B cell (primary cell): ENCODE measurements at places on chromosomes 2 and 18.

DNA sequence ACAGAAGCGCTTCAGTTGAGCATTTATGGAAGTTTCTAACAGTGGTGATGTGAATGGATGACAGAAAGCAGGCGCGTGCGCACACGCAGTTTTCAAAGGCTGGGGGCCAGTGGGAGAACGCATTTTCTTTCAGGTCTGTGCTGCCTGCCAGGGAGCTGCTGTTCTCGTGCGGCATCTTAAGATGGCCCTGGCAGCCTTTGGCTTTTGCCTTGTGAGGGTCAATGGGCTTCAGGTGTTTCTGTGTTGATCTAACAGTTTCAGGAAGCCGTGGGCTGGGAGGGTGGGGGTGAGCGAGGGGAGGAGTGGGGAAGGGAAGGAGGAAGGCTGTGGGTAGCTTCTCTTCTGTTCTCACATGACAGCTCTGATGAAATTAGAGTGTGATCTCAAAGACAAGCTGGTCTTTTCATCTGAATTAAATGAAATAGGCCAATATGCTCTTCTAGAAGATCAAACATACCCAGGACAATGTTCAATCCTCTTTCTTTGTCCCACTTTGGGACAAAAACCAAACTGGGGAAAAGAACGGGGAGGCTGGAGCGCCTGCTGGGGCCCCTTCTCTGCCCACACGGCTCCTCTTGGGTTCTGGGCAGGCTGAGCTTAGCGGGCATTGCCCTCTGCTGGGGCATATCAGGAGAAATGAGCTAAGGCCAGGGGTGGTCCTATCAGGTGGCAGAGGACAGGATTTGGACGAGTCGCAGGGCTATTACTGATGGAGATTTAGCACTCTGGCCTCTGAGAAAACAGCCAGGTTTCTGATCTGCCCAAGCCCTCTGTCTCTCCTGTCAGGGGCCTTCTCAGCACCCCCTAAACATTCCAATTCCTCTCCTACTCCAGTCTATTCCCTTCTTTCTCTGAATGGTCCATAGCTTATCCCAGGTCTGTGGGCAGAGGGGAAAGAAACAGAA lies 126.2 kb upstream of the LGALSL start:
- H3K4me1 ChIP-seq, result peaks cover 26% of the 10 kb centered on the region
- no peak overlapping the region for H3K4me3 ChIP-seq

DNA sequence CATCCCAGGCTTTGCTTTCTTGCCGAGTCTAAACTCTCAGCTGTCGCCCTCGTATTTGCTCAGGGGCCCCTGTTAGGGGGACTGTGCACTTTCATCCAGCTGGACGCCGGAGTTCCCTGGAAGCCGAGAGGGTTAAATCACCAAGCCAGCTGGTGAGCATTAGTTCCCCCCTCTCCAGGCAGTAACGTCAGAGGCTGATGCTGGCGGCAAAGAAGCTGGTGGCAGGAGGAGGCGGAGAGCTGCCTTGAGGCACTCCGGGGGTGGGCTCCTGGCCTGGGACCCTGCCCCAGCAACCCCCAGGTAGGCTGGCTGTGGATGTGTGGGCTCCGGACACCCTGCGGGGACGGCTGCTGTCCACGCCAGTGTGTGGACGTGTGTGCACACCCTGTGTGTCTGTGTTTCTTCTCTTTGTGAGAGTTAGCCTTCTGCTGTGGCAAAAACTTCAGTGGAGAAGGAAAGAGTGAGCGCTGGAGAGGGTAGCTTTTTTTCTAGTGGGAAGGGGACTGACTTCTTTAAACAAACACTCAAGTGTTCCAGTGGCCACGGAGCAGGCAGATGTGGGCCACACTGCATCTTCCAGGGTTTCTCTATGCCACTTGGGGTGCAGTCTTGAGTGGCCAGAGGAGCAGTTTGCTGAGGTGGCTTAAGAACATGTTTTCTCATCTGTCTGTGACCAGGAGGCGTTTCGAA lies 84.7 kb downstream of the GLI2 start:
- H3K4me3 ChIP-seq, result no peak overlapping the region
- no peaks in the 10 kb centered on the region for H3K4me1 ChIP-seq
- DNase-seq, result no peak

DNA sequence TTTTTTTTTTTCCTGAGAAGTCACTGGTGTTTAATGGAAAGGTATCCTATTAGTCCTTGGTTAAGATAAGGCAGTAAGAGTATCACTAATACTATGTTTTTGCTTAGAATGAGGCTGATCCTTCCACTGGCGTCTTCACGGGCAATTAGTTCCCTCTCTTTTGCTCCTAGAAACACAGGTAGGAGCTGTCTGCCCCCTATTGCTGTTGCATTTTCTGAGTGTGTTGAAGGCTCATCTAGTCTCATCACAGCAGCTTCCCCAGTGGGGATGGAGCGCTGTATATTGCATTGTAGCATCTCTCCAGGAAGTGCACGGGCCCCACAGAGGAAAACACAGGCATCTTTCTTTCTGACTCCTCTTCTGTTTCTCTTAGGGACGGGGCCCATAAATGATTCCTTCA lies 145.0 kb downstream of the NAPG start:
- no peak overlapping the region for H3K4me3 ChIP-seq
- no peak for DNase-seq
- no peaks in the 10 kb centered on the region for H3K4me1 ChIP-seq
- H3K36me3 ChIP-seq, result no peaks in the 10 kb centered on the region

- no peaks in the 10 kb centered on the region for H3K36me3 ChIP-seq
- H3K4me3 ChIP-seq, result no peak overlapping the region
Observed at GRCh38 chr2:214481204-214481603, 70.3 kb downstream of the VWC2L start.

DNA sequence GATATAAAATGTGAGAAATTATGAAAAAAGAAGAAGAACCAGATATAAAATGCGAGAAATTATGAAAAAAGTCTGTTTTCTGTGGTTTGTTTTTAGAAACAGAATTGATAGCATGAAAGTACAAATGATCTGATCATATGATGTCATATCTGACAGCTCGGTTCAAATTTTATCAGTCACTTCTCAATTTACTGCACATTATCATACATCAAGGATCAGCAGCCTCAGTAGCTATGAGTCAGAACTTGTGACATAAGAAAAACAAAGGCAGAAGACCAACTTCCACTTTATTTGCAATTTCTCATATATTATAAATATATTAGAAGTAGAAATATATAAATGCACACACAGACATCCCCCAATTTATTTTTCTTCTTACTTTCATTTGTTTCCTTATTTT lies 634.0 kb downstream of the LRP1B start:
- no peaks in the 10 kb centered on the region for H3K27me3 ChIP-seq
- H3K27ac ChIP-seq, result no peak overlapping the region
- no peak overlapping the region for H3K4me3 ChIP-seq
- H3K36me3 ChIP-seq, result no peaks in the 10 kb centered on the region
- peaks cover 5% of the 10 kb centered on the region for H3K4me1 ChIP-seq

DNA sequence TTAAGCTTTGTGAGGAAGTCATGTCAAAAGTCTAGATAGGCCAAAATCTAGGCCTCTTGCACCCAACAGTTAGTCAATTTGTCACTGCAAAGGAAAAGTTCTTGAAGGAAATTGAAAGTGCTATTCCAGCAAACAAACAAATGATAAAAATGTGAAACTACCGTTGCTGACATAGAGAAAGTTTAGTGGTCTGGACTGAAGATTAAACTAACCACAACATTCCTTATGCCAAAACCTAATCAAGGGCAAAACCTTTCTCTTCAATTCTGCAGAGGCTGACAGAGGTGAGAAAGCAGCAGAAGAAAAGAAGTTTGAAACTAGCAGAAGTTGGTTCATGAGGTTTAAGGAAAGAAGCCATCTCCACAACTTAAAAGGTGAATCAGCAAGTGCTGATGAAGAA lies 44.0 kb upstream of the LRRTM4 start:
- DNase-seq, result no peak
- H3K4me3 ChIP-seq, result no peak overlapping the region
- no peaks in the 10 kb centered on the region for H3K4me1 ChIP-seq
- no peaks in the 10 kb centered on the region for H3K36me3 ChIP-seq

DNA sequence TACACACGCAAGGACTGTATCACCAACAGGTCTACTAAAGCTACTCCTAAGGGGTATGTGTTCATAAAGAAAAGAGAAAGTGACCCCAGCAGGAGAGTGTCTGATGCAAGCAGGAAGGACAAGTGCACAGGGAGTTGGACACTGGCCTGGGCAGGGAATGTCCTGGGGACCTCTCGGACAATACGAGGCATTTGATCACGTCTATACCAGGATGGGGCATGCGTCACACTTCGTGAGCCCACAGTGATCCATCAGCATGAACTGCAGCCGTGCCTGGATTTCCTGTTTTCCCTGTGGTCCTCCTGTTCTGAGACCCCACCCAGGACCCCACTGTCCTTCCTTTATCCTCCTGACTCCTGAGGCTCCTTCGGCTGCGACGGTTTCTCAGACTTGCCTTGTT lies 113.9 kb downstream of the HDAC4 start:
- no peaks in the 10 kb centered on the region for H3K36me3 ChIP-seq
- no peak overlapping the region for H3K4me3 ChIP-seq
- H3K4me1 ChIP-seq, result peaks cover 34% of the 10 kb centered on the region
- no peaks in the 10 kb centered on the region for H3K27me3 ChIP-seq

GRCh38 chr2:121682396-121683298 lies 33.4 kb upstream of the CLASP1 start:
- H3K4me3 ChIP-seq, result no peak overlapping the region
- no peaks in the 10 kb centered on the region for H3K36me3 ChIP-seq
- no peaks in the 10 kb centered on the region for H3K27me3 ChIP-seq
- no peak for DNase-seq

GRCh38 chr18:8926464-8926863 lies 176.0 kb upstream of the NDUFV2 start:
- H3K36me3 ChIP-seq, result no peaks in the 10 kb centered on the region
- H3K27me3 ChIP-seq, result no peaks in the 10 kb centered on the region
- DNase-seq, result no peak
- H3K27ac ChIP-seq, result no peak overlapping the region

DNA sequence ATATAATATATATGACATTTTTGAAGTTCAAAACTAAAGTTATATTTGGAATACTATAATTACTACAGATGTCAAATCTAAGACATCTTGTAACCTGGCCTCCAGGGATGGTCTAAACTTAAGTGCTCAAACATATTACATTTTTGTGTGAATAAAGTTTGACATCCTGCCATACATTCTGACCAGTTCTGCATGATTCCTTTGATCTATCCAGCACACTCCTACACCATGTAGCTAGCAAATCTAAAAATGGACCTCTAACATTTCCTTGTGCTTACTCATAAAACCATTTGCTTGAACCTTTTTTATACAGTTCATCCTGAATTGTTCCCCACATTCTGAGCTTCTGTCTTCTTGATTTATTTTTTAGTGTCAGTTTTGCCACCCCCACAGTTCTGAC lies 294.3 kb upstream of the ZNF804A start:
- DNase-seq, result no peak
- no peaks in the 10 kb centered on the region for H3K36me3 ChIP-seq
- no peak overlapping the region for H3K27ac ChIP-seq
- H3K27me3 ChIP-seq, result no peaks in the 10 kb centered on the region
- no peaks in the 10 kb centered on the region for H3K4me1 ChIP-seq

GRCh38 chr2:205684871-205685313 lies 2.6 kb downstream of the NRP2 start:
- H3K4me1 ChIP-seq, result peaks cover 44% of the 10 kb centered on the region
- no peak for DNase-seq
- no peak overlapping the region for H3K27ac ChIP-seq
- H3K4me3 ChIP-seq, result peak overlapping the region; percentile 55
- H3K27me3 ChIP-seq, result no peaks in the 10 kb centered on the region

DNA sequence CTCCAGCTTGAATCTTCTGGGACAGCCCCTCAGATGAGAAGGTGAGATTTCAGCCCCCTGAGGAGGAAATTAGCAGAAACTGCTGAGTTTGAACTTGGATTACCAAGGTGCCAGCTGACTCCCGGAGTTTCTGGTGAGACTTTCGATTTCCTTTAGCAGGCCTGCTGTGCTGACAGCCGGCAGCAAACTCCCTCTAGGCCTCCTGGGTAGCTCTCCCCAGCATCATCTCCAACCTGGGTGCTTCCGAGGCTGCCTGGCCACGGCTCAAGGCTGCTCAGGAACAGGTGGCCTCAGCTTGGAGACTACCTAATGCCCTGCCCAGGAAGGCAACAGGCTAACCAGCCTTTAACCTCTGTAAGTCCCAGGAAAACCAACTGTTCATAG lies 16.5 kb downstream of the SDC1 start:
- no peaks in the 10 kb centered on the region for H3K4me1 ChIP-seq
- no peaks in the 10 kb centered on the region for H3K27me3 ChIP-seq
- H3K4me3 ChIP-seq, result no peak overlapping the region
- H3K36me3 ChIP-seq, result no peaks in the 10 kb centered on the region

DNA sequence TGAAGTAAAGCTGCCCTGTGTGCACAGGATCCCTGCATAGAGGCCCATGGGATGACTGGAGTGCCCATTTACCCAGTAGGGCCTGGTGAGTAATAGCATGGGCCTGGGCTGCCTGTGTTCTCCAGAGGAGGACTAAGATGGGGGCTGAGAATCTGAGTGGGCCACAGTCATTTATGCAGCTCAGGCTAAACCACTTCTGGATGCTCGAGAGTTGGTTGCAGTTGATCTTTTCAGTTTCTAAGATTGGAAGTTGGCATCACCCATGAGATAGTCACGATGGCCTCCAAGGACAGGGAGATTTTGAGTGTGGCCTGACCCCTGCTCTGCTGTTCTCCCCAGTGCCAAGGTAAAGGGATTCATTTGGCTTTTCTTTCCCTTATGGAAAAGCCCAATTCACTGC lies 179.1 kb upstream of the SPRED2 start:
- H3K4me1 ChIP-seq, result peaks cover 25% of the 10 kb centered on the region
- no peaks in the 10 kb centered on the region for H3K36me3 ChIP-seq
- H3K4me3 ChIP-seq, result no peak overlapping the region
- no peaks in the 10 kb centered on the region for H3K27me3 ChIP-seq
- no peak overlapping the region for H3K27ac ChIP-seq

GRCh38 chr2:172456002-172456401 lies 28.6 kb downstream of the ITGA6 start:
- peaks cover 3% of the 10 kb centered on the region for H3K4me1 ChIP-seq
- no peaks in the 10 kb centered on the region for H3K36me3 ChIP-seq
- no peak overlapping the region for H3K27ac ChIP-seq
- DNase-seq, result no peak
- H3K4me3 ChIP-seq, result no peak overlapping the region

DNA sequence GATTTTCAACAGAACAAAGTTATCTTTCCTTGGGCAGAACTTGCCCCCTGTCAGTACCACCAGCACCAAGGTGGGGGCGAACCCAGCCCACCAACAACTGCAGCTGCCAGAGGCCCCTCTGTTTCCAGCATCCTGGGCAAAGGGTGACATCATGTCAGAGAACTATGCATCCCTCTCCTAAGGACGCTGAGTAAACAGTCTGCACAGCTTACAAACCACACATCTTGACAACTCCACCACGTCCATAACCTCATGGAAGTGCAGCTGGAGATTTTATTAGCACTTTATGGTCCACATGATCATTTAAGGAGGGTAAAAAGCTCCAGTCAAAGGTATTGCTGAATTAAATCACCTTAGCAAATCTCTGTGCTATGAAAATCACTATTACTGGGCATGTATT lies 40.4 kb downstream of the PIEZO2 start:
- H3K27ac ChIP-seq, result no peak overlapping the region
- H3K36me3 ChIP-seq, result no peaks in the 10 kb centered on the region
- DNase-seq, result no peak
- no peak overlapping the region for H3K4me3 ChIP-seq

GRCh38 chr2:37449761-37450296 lies 105.4 kb downstream of the QPCT start:
- no peak overlapping the region for H3K4me3 ChIP-seq
- H3K27ac ChIP-seq, result no peak overlapping the region
- H3K27me3 ChIP-seq, result no peaks in the 10 kb centered on the region

GRCh38 chr18:8095947-8096570 lies 513.2 kb upstream of the RAB12 start:
- no peak overlapping the region for H3K4me3 ChIP-seq
- H3K4me1 ChIP-seq, result no peaks in the 10 kb centered on the region
- H3K27me3 ChIP-seq, result no peaks in the 10 kb centered on the region
